Activated naive CD8-positive, alpha-beta T cell treated with anti-CD3 and anti-CD28 coated beads, Interleukin-2, amount 50 U/mL, for 16 hours (primary cell): ENCODE measurements at places on chromosomes 12 and 14.

GRCh38 chr14:33359288-33359881 lies 420.7 kb downstream of the NPAS3 start:
- no peak for DNase-seq

- DNase-seq: no peak
Measured at GRCh38 chr12:16594797-16595196, 11.2 kb downstream of the LMO3 start.

DNA sequence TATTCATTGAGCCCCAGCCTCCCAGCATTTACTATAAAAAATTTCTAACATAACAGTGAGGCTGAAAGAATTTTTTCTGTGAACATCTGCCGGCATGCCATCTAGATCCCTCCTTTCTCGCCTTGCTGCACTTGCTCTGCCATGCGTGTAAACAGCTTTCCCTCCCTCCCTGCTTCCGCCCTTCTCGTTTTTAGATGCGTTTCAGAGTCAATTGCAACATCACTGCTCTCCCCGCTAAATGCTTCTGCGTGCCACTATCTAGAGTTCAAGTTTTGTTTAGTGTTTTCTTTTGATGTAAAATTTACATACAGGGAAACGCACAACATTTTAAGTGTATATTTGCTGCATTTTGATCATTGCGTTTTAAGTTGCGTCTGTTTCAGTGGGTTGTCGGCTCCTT lies 83.6 kb downstream of the CCDC92 start:
- DNase-seq: no peak

- no peak for DNase-seq
Measured at GRCh38 chr14:37027188-37027824, 145.1 kb downstream of the SLC25A21 start.

DNA sequence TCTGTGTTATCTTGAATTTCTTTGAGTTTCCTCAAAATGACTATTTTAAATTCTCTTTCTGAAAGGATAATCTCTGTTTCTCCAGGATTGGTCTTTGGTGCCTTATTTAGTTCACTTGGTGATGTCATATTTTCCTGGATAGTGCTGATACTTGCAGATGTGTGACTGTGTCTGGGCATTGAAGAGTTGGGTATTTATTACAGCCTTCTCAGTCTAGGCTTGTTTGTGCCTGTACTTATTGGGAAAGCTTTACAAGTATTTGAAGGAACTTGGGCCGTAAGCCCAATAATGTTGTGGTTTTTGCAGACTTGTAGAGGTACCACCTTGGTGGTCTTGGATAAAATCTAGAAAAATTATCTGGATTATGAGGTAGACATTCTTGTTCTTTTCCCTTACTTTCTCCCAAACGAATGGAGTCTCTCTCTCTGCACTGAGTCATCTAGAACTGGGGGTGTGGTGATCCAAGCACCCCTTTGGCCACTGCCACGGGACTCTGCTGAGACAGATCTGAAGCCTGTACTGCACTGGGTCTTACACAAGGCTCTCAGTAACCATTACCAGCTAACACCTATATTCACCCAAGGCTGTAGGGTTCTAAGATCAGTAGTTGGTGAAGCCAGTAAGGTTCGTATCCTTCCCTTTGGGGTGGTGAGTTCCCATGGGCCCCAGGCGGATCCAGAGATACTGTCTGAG lies 703.7 kb upstream of the MGAT4C start:
- DNase-seq: no peak

DNA sequence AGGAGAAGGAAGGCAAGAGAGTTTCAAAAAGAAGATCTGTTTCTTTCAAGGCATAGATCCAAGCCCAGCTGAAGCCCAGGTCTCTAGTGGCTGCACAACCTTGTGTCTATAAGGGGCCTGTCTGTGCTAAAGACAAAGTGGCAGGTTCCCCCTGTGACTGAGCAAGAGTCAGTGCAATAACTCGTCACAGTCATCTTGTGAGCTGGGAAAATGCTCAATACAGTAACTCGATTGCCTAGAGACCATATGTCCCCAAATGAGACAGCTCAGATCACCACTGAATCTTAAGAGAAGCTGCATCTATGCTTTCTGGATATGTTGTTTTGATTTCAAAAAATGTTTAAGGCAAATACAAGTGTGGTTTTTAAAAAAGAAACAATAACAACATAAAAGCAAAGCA lies 24.2 kb downstream of the ST8SIA1 start:
- DNase-seq: no peak

DNA sequence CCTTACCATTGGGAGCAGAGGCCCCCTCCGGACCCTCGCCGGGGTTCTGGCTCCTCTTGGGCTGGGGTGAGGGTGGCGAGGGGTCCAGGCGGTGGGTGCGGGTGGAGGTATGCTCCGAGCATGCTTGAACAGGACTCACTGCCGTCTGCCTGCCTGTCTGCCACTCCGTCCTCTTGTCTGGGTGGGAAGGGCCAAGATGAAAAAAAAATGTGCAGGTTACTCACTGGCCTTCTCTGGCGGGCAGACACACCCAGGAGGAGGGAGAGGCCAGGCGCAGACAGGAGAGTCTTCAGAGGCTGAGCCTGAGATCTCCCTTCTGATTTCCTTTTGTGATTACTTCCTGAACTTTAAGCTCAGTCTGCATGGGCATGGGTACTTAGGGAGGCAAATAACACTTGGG lies 76.1 kb downstream of the STON2 start:
- no peak for DNase-seq

GRCh38 chr14:92316937-92317336 lies 6.0 kb upstream of the SLC24A4 start:
- no peak for DNase-seq

DNA sequence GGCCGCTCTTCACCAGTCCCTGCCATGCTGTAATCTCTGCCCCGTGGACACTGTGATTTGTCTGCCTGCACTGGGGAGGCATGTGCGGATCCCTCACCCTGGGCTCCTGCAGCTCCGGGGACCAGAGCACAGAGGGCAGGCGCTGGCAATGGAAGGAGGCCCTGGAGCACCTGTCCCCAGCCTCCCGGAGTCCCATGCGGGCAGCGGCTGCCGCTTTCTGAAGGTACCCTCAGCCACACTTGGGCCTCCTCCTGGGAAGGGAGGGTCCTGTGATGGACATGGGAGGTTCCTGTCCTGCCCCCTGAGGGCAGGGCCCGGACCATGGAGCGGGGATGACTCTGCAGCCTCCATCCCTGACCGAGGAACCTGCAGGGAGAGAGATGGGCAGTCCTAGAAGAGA lies 297.4 kb upstream of the SFSWAP start:
- DNase-seq: no peak

- no peak for DNase-seq
Measured at GRCh38 chr14:77622366-77622961, 6.0 kb upstream of the SPTLC2 start.

DNA sequence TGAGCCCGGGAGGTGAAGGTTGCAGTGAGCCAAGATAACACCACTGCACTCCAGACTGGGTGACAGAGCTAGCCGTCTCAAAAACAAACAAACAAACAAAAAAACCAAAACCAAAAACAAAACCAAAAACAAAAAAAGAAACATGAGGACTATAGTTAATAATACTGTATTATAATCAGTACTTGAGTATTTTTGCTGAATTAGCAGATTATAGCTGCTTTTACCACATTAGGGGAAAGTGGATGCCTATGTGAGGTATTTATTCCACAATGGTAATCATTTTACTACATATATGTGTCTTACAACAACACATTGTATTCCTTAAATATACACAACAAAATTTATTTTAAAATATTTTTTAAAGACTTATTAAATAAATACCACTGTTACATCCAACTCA lies 101.4 kb upstream of the PPP4R3A start:
- no peak for DNase-seq

GRCh38 chr12:102800565-102800964 lies 116.5 kb downstream of the PAH start:
- DNase-seq: no peak

- DNase-seq: no peak
Measured at GRCh38 chr12:227286-227915, 13.4 kb upstream of the SLC6A12 start.

DNA sequence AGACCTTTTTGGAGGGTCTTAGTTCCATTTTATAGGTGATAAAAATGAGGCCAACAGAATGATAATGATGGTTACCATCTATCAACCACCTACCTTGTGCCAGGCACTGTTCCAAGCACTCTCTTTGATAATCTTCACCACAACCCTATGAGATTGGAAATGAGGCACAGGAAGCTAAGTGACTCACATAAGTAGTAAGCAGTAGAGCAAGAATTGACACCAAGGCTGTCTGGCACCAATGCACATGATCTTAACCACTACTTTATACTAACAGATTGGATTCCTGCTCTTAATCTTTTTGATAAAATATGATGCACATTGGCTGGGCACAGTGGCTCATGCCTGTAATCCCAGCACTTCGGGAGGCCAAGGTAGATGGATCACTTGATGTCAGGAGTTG lies 91.4 kb downstream of the DRAM1 start:
- DNase-seq: no peak

DNA sequence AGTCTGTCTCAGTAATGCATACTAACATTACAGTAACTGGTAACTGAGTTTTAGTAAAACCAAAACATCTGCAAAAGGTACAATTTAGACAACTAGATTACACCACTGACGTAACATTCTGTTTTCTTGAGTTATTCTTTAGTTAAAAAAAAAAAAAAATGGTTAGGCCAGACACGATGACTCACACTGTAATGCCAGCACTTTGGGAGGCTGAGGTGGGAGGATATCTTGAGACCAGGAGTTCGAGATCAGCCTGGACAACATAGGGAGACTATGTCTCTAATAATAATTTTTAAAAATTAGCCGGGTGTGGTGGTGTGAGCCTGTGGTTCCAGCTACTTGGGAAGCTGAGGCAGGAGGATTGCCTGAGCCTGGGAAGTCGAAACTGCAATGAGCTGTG lies 34.1 kb downstream of the AP5M1 start:
- DNase-seq: no peak

GRCh38 chr12:117718141-117718540 lies 250.6 kb downstream of the KSR2 start:
- no peak for DNase-seq

DNA sequence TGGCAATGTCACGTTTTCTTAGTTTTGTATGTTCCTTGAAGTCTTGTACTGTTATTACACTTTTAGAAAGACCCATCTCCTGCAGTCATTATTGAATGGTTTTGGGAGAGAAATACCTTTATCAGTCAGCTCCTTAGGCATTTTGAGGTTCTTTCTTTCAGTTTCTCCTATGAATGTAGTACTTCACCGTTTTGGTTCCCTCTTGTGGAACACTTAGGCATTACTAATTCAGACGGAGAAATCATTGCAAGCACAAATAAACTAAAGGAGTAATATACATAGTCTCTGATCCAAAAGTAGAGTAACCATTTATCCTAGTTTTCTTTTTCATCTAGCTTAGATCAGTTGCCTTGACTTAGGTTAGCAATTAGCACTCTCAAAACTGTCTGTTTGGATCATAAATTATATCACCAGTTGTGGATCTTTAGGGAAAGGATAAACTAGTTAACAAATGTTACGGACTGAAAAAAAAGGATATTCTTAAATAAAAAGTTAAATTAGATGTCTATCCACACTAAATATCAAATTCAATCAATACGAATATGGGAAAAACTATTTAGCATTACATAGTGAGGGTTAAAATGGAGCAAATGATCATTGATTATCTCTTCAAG lies 1538.3 kb upstream of the SEL1L start:
- no peak for DNase-seq

DNA sequence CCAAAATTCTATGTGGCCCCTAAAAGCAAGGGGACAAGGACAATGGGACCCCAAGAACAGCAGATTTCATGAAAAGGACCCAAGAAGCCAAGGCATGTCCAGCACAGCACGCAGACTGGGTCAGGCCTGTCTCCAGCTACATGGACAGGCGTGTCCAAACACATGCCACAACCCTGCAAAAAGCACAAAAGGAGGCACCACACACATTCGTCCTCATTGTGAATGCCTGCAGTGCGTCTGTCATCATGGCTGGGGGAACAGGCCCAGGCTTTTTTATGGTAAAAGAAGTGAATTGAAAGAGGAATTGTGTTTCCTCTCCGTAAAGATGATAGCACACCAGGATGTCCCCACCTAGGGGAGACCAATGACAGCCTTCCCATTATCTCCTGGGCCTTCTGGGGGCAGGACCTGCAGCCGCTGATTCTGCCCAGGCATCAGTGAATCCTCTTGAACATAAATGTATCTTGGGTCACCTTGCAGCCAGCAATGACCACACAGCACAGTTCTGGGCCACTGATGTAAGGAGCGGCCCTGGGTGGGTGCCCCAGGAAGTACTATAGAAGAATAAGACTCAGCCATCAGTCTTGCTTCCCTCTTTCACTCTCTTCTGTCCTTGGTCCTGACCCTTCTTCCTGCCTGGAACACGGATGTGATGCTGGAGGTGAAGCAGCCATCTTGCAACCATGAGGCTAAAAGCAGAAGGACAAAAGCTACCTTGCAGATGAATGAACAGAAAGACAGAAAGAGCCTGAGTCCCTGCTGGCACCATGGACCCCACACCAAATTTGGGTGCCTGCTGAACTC lies 29.8 kb upstream of the C14orf180 start:
- no peak for DNase-seq

- no peak for DNase-seq
Measured at GRCh38 chr12:89756585-89757398, 48.2 kb upstream of the ATP2B1 start.

DNA sequence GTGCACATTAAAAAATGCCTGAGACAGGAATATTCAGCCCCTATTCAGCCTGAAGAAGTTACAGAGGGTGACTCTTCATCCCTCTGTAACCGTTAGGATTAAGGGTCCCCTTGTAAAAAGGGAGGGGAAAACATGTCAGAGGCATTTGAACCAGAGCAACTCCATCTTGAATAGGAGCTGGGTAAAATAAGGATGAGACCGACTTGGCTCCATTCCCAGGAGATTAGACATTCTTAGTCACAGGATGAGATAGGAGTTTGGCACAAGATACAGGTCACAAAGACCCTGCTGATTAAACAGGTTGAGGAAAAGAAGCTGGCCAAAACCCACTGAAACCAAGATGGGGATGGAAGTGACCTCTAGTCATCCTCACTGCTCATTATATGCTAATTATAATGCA lies 19.9 kb upstream of the MDM1 start:
- DNase-seq: no peak

DNA sequence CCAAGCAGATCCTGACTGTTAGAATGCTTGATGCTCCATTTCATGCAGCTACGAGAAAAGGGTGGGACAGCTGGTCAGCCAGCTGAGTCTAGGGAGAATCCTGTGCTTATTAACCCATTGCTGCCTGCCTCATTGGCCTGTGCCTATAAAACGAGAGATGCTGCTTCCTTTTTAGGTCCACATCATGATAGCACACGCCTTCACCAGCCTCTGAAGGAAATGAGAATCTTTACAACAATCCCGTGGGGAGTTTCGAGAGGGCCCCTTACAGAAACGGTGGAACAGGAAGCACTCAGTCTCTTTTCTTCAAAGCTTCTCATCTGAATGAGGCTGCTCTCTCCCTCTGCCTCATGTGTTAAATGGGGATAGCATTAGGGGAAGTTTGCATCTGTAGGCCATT lies 147.3 kb upstream of the RFLNA start:
- no peak for DNase-seq
